Stomach (tissue), 19 donors: ENCODE measurements at places on chromosomes 1 and 21. TPM values are rescaled to one million over a fixed set of nuclear protein-coding genes. Genes with fewer than 3 reads are reported as not detected.

- no peak overlapping the region for H3K4me3 ChIP-seq
- H3K27ac ChIP-seq: no peak overlapping the region
- no peaks in the 10 kb centered on the region for H3K27me3 ChIP-seq
These were observed 137.8 kb downstream of the SLC44A5 start for GRCh38 chr1:75472971-75473603.

DNA sequence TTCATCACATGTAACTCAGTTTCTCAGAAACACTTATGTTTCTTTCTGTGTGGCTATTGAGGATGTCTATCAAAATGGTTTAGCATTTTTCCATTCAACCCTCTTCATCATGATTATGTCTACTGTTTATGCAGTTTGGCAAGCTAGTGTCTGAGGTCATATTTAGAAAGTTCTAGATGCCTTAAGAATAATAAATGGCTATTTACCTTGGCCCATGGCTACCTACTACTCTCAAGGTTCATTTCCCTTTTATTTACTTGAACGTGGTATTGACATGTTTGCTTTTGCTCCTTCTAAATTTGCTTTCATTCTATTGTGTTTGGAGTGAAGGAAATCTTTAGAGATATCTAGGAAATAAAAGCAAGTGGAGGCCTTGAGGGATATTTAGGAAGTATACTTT, 193.7 kb upstream of the OLFM3 start:
- no peaks in the 10 kb centered on the region for H3K36me3 ChIP-seq
- H3K27me3 ChIP-seq: no peaks in the 10 kb centered on the region
- no peak for DNase-seq
- H3K4me1 ChIP-seq: no peaks in the 10 kb centered on the region
- no peak overlapping the region for H3K27ac ChIP-seq
- H3K4me3 ChIP-seq: no peak overlapping the region

GRCh38 chr1:96214982-96215381, 506.6 kb upstream of the PTBP2 start:
- no peak overlapping the region for H3K27ac ChIP-seq
- no peaks in the 10 kb centered on the region for H3K36me3 ChIP-seq
- no peak overlapping the region for H3K4me3 ChIP-seq
- no peaks in the 10 kb centered on the region for H3K27me3 ChIP-seq
- no peaks in the 10 kb centered on the region for H3K4me1 ChIP-seq
- no peak for DNase-seq

DNA sequence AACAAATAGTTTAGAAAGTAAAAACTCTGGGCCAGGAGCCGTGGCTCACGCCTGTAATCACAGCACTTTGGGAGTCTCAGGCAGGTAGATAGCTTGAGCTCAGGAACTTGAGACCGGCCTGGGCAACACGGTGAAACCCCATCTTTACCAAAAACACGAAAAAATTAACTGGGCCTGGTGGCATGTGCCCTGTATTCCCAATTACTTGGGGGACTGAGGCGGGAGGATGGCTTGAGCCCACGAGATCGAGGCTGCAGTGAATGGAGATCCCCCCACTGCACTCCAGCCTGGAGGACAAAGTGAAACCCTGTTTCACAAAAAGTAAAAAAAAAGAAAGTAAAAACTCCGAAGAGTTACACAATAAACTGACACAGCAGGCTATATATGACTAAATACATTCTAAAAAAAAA, 10.6 kb downstream of the CEP170 start:
- peaks cover 26% of the 10 kb centered on the region for H3K4me1 ChIP-seq
- H3K36me3 ChIP-seq: no peaks in the 10 kb centered on the region
- H3K27me3 ChIP-seq: no peaks in the 10 kb centered on the region
- H3K4me3 ChIP-seq: no peak overlapping the region
- no peak for DNase-seq
- H3K27ac ChIP-seq: no peak overlapping the region

TMEM61 gene
- not detected for total RNA-seq

DNA sequence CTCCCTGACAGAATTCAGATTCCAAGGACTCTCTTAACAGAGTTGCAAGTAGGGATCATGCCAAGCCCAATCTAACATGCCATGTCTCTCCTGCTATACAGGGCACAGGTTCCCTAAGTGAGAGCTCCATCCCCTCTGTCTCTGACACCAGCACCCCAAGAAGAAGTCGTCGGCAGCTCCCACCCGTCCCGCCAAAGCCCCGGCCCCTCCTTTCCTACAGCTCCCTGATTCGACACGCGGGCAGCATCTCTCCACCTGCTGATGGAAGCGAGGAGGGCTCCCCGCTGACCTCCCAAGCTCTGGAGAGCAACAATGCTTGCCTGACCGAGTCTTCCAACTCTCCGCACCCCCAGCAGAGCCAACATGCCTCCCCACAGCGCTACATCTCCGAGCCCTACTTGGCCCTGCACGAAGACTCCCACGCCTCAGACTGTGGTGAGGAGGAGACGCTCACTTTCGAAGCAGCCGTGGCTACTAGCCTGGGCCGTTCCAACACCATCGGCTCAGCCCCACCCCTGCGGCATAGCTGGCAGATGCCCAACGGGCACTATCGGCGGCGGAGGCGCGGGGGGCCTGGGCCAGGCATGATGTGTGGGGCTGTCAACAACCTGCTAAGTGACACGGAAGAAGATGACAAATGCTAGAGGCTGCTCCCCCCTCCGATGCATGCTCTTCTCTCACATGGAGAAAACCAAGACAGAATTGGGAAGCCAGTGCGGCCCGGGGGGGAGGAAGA, 263.2 kb downstream of the ZNF648 start:
- no peak overlapping the region for H3K27ac ChIP-seq
- H3K4me3 ChIP-seq: no peak overlapping the region
- no peaks in the 10 kb centered on the region for H3K27me3 ChIP-seq
- no peak for DNase-seq
- no peaks in the 10 kb centered on the region for H3K4me1 ChIP-seq

LCE1B gene
- total RNA-seq: not detected

- no peaks in the 10 kb centered on the region for H3K4me1 ChIP-seq
- H3K36me3 ChIP-seq: no peaks in the 10 kb centered on the region
- H3K4me3 ChIP-seq: no peak overlapping the region
These were observed 243.9 kb downstream of the KAZN start for GRCh38 chr1:14842361-14842760.
